ENCODE measurements at places on chromosomes 12 and 14.

GRCh38 chr14:89349171-89350008, 67.6 kb downstream of the FOXN3 start:
- no peak for DNase-seq

DNA sequence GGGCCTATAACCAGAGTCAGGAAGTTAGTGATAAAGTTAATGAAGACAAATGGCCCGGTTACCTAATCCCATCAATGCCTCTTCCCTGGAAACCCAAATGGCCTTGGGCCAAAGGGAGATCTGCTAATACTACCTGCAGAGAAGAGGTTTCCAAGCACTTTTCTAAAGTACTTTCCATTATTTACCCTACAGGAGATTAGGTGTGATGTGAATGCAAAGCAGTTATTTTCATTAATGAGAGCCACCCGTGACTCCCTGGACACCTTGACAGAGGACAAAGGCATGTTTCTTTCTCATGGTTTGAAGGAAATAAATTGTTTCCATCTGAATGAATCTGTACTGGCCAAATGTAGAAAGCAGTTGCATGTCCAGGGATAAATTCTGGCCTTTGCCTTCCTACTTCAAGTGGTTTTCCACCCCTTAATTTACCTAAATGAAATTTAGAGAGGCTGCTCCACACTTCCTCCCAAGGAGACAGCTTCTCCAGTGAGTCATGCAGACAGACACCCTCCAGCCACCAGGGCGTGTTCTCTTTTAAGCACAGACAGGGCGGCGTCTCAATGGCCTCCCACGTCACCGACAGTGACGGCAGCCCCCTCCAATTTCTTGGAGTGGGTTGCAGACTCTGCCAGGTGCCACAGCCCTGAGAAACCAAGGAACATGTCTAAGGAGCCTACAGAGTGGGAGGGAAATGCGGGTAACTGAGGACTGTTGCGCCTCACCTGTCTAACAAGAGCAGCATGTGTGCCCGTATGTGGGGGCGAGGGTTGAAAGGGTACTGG, 43.9 kb upstream of the GNPNAT1 start:
- peak; percentile 64 for DNase-seq

DNA sequence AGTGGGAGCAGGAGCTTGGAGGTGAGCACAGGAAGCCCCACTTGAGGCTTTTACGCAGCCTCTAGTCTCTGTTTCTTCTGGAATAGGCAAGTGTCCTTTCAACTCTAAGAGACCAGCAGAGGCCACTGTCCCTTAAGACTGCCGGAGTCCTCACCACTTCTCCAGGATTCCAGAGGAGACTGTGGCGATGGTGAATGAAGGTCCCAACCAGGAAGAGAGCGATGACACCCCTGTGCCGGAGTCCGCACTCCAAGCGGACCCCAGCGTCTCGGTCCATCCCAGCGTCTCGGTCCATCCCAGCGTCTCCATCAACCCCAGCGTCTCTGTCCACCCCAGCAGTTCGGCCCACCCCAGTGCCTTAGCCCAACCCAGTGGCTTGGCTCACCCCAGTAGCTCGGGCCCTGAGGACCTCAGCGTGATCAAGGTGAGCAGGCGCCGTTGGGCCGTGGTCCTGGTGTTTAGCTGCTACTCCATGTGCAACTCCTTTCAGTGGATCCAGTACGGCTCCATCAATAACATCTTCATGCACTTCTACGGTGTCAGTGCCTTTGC, 442 bp downstream of the FLVCR2 start:
- DNase-seq = no peak

GRCh38 chr12:89475203-89475990, 49.2 kb downstream of the GALNT4 start:
- no peak for DNase-seq

- peak; percentile 46 for DNase-seq
These were observed at the start of gene TPH2 for GRCh38 chr12:71938728-71939385. TSS of gene TPH2 (plus strand) at chr12:71938845. CDS start at chr12:71938987, 142 bp downstream.

DNA sequence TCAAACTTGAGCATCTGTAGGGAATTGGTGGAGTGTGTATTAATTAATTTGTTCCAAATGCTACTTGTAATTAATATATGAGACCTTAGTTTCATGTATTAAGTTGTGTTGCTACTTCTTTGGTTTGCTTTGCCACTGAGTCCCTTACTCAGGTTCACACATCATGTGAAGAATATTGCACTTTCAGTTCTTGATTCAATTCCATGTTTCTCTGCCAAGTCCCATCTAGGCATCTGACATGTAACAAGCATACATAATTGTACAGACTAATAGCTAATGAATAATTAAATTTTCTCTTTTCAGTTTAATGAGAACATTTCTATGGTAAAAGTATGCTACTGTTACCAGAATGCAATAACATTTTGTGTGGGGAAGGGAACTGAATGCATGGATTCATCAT, 640.0 kb downstream of the TMTC2 start:
- DNase-seq = no peak

DNA sequence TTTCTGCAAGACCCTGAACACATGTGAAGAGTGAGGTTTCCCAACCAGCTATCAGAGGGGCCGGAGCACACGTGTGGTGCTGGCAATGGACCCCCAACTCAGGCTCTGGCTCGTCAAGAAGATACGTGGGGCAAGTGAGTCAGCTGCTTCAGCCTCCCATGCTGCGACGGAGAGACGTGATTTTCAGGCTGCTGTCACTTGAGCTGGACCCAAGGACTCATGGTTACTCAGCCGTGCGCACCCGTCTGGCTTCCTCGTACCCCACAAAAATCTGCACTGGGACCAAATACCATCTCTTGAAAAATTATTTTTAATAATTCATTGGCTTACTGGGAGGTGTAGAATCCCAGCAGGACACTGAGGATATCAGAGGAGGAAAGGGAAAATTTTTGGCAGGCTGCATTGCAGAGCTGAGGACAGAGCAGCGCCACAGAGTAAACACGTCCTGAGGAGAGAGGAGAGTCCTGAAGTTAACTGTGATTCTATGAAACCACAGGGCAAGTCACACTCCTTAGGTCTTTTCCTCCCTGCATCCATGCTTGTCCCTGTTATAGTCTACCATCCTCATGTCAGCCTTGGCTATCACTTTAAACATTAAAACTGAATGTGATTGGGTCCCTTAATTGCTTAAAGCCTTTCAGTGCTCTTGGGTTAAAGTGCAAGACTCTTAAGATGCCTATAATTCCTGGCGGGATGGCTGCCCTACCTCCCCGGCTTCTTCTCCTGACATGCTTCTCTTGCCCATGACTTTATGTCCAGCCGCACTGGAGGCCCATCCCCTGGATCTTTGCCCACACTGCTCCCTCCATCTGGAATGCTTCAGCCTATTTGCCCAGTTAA, 95.3 kb upstream of the SLC35F4 start:
- no peak for DNase-seq

- peak; percentile 99 for DNase-seq
These were observed 189.7 kb downstream of the EPS8 start for GRCh38 chr12:15599266-15600037.

DNA sequence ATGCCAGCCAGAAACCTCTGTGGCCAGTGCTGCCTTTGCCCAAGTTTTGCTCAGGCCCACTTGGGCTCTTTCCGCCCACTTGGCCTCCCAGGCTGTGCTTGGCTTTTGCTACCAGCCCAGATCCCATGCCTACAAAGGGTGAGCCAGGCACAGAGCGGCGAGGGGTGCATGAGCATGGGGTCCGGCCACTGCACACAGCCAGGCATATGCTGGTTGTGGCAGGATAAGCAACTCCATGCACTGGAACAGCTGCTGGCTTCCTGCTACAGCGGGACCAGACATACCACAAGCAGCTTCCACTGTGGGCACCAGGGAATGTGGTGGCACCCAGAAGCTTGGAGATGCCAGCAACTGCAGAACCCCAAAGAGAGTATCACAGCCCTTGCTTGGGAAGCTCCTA, 45.7 kb upstream of the PRPF39 start:
- no peak for DNase-seq

- DNase-seq = no peak
These were observed 669.0 kb downstream of the BCL11B start for GRCh38 chr14:98602983-98603382.

DNA sequence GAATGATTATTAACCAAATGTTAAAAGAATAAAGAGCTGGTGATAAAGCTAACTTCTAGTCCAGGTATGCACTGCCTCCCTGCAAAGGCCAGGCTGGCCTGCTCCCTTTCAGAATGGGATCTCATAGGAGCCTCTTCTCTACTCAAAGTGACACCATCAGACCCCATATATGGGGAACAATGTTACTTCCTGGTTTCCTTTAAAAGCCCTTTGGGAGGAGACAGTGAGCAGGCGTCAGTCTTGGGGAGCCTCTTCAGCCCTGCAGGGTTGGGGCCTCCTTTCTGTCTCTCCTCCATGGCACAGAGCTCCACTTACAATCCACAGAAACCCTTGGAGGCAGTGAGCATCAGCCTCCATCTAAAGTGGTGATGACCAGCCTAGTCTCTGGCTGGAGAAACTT, 17.3 kb upstream of the GPRC5A start:
- no peak for DNase-seq

- DNase-seq = no peak
These were observed 10.9 kb downstream of the CCDC92 start for GRCh38 chr12:123961585-123962345.

DNA sequence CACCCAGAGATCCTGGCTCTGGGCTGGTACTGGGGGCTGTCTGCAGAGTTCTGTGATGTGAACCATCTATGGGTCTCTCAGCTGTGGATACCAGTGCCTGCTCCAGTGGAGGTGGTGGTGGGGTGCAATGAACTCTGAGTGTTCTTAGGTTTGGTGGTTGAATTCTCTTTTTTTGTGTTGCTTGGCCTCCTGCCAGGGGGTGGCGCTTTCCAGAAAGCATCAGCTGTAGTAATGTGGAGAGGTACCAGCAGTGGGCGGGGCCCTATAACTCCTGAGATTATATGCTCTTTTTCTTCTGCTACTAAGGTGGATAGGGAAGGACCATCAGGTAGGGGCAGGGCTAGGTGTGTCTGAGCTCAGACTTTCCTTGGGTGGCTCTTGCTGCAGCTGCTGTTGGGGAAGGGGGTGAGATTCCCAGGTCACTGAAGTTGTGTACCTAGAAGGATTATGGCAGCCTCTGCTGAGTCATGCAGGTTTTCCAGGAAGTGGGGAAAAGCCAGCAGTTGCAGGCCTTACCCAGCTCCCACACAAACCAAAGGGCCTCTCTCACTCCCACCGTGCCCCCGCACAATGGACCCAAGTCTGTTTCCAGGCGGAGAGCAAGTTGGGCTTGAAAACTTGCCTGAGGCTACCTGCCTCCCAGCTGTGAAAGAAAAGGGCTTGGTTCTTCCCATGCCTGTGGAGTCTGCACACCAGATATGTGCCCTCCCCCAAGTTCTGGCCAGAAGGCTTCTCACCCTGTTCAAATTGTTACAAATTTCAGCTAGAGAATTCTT, 18.6 kb downstream of the CCER1 start:
- DNase-seq = no peak

DNA sequence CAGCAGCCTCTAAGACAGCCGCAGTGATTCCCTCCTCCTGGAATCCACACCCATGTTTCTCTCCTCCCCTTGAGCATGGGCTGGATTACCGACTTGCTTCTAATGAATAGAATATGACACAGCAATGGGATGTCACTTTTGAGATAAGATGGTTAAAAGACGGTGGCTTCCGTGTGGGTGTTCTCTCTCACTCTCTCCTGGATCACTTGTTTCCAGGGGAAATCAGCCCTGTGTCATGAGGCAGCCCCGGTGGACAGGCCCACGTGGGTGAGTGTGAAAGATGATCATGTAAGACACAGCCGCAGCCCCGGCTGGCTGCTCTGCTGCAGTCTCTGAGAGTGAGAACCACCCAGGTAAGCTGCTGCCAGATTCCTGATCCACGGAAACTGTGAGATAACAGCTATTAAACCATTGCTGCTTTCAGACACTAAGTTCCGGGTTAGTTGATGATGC, 10.7 kb downstream of the MOAP1 start:
- DNase-seq = peak; percentile 10

DNA sequence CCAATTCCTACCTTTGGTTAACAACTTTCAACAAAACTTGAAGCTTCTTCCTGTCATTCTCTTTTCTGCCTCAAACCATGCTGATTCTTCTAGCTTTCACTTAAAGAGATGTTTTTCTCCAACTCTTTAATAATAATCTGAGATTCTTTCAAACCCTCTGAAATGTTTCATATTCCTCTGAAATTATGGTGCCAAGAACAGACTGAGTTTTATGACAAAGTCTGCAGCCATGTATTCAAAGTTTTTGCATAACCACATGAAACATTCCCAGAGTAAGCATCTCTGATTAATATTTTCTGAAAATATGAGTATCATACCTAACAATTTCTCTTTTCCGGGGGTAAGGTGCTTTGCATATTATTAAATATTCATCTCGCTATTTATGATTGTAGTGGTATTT, 59.1 kb upstream of the DCN start:
- no peak for DNase-seq

DNA sequence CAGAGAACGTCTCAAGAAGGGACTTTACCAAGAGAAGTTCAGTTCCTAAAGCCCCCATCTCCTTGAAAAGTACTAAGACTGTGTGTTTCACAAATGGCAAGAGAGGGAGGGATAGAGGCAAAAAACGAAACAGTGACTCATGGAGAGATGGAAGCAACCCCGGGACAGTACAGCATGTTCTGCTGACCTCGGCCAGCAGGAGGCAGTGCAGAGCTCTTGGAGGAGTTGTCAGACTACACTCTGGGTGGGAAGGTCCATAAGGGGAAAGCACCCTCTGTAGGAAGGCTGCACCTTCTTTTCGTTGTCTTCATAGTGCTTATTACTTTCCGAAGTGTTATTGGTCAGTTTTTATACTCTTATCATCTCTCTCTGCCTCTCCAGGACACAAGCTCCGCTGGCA, 525.2 kb upstream of the CCDC196 start:
- peak; percentile 63 for DNase-seq

DNA sequence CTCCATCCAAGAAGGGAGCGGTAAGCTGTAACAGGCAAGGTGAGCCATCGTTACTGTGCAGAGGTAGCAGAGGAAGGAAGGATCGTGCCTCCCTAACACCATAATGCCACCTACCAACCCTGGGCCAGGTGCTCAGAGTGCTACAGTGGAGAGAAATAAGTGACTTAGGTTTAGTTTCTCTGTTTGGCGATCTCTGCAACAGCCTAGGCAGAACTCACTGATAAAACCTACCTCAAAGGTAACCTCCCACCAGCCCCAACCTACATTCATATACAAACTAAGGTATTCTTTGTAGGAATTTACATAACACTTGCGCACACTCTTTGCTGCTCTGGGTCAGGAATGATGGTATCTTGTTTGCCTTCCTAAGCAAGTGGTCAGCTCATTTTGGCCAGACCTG, 93.4 kb upstream of the TMEM132D start:
- no peak for DNase-seq

DNA sequence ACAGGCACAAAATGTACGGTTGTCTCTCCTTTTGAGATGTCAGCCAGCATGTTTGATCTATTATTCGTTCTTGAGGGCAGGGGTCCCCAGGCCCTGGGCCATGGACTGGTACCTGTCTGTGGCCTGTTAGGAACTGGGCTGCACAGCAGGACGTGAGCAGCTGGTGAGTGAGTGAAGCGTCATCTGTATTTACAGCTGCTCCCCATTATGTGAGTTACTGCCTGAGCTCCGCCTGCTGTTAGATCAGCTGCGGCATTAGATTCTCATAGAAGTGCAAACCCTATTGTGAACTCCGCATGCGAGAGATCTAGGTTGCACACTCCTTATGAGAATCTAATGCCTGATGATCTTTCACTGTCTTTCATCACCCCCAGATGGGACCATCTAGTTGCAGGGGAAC, 41.4 kb upstream of the SCN8A start:
- DNase-seq = no peak
